NCI-H345 (cell line): ENCODE measurements at places on chromosomes 7 and 10.

DNA sequence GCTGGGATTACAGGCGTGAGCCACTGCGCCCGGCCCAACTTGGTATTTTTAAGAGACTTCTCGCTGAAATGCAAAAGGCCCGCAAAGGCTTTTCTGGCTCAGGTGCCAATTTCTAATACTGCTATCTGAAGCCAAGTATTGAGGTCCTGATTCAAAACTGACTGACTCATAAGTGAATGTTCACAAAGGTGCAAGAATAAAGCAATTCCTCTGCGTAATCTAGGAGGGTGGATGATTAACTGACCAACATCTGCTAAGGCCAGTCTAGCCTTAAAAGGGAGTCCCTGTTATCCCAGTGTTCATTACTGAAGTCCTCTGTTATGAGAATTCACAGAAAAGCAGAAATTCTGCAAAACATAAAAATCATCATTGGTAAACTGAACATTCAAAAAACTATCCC lies 111.4 kb downstream of the SRPK2 start:
- DNase-seq: no peak

GRCh38 chr7:28761505-28761904 lies 196.6 kb downstream of the TRIL start:
- no peak for DNase-seq

DNA sequence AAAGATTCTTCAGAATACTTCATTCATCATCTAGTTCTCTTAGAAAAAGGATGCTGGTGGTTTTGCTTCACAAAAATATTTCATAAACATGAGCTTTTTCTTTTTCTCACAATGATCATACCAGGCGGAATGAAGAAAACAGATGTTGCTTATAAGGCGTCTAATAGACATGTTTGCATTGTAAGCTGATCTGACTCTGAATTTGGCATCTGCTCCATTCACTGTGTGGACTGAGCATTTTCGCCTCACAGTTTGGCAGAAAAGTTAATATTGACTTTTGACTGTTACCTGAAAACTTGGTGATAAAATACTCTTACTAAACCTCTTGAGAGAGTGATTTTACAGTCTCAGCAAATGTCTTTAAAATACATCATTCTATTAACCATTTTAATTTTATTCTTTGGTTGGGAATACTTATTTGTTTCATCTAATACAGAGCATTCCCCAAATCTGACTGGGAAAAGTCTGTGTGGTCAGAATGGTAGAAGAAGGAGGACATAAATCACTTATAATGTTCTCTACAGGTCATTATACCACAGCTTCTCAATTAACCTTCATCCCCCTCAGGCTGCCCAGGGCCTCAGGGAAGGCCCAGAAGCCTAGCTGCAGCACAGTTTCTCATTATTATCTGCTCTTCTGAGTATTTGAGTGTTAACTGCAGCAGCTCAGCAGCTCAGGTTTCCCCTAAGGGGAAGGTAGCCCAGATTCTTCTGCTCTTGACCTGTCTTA lies 121.6 kb upstream of the KAT6B start:
- DNase-seq: peak; percentile 59

GRCh38 chr10:78776756-78777155 lies 292.0 kb upstream of the ZMIZ1 start:
- no peak for DNase-seq

DNA sequence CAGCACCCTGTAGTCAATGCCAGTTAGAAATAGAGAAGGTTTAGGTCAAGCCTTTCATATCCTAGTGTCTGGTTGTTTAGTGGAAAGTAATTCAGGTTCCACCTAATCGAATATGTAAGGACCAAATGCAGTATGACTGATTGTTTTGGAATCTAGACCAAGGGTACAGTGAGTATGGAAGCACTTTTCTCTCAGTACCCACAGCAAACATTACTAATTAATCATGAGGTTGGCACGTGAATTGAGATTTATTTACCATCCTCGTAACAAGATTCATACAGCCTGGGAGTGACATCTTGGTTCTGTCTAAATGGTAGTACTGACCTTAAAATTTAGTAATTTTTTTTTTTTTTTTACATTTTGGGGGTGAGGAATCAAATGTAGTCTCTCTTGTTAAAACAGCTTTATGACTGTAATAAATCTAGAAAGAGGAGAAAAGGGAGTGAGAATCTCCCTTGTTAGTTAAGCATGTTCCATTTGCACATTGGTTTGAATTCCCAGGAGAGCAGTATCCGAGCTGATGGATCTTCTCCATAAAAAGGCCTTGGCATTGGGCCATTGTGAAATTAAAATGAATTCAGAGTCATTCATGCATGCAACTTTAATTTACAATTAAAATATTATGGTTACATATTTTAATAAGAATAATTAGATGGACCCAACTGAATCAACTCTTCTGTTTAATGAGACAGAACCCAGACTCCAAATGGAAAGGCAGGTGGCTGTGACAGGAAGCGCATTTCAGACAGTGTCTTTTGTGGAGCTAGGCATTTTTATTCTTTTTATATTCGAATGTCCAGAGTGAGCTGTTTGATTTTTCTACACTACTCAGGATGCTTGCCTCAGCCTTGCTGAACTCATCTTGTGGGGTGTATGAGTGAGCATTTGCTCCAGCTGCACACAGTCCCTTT lies 57.6 kb downstream of the SNX10 start:
- DNase-seq: peak; percentile 28
